ENCODE measurements at places on chromosomes 2 and 18.

GRCh38 chr18:46068763-46069162, 3.3 kb downstream of the PSTPIP2 start:
- DNase-seq, result no peak

- no peak for DNase-seq
Measured at GRCh38 chr2:212124598-212124997, 414.0 kb downstream of the ERBB4 start.

DNA sequence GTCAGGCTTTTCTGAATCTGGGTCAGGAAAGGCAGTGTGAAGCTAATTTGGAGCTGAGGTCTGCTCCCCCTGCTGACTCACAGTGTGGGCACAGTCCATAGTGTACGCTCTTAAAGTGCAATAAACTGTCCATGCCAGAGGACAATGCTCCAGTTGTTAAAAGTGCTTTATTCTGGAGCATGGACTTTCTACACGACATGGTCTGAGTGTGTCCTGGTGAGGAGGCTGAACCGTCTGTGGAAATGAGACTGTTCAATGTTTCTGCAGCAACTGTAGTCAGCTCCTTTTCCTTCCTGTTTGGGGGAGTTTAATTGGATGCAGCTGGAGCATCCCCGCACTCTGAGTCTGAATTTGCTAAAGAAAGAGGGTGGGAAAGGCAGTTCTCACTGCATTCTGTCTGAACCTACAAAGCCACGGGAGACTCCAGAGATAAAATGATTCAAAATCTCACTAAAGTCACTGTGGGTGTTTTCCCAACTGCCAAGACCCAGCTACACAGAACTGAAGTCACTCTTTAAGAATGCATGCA, 110.2 kb upstream of the TRIB2 start:
- peak; percentile 71 for DNase-seq

- DNase-seq, result no peak
Measured at GRCh38 chr18:10140461-10141282, 226.9 kb downstream of the VAPA start.

- DNase-seq, result no peak
Measured at GRCh38 chr18:78818961-78819360, 160.7 kb upstream of the SALL3 start.

DNA sequence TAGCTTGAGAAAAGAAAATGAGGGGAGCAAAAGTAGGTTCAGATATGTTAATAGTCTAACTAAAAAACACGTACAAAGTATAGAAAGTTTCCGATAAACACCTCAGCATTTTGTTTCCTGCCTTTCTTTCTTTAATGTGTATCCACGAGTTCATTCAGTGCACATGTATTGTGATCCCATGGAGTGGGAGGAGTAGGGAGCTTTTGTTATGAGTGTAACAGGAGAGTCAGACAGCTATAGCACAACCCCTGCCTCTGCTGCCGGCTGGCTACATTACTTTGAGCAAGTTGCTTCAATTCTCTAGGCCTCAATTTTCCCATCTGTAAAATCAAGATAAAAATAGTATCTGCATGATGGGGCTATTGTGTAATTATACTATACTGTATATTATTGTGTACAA, 249.2 kb upstream of the FIGN start:
- DNase-seq, result no peak

- DNase-seq, result no peak
Measured at GRCh38 chr2:85871494-85872164, 17.2 kb downstream of the ST3GAL5 start.

DNA sequence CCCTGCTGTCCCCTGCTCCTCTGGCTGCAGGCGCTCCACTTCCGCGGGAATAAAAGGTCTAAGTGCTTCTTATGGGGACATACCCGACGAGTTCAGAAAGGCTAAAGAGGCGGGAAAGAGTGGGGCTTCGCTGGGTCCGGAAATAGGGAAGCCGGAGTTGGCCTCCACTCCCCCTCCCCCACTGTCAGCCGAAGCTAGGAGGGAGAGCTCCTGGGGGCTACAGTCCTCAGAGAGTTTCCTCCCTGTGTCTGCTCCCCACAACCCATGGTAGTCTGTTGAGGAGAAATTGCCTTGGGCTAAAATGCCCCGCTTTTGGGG, 7.2 kb downstream of the GAD1 start:
- no peak for DNase-seq

DNA sequence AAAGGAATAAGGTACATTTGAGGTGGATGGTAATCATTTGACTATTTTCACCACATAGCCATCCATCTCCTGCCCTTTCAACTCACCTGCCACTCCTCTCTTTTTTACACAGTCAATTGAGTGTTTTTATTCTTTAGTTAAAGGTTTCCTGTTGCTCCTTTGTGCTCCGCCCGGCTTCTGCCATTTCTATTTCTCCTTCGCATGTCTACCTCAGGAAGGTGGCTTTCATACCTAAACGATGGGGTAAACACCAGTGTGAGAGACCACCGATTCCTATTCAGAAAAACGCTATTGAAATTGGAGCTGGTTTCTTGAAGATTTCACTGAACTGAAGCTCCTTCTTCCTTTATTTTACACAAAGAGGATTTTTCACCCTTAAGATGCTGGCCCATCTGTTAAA, 1628.0 kb upstream of the PIK3C3 start:
- no peak for DNase-seq

- peak; percentile 31 for DNase-seq
Measured at GRCh38 chr2:9417725-9418124, 5.6 kb downstream of the ITGB1BP1 start.

- DNase-seq, result peak; percentile 97
Measured at GRCh38 chr2:218216674-218217359, at the start of gene ARPC2. ARPC2 (plus strand) TSS chr2:218217189; CDS start chr2:218217471, 282 bp downstream.

- DNase-seq, result no peak
Measured at GRCh38 chr2:1680222-1681016, 63.9 kb downstream of the PXDN start.

- DNase-seq, result no peak
Measured at GRCh38 chr2:174931724-174932123, 73.5 kb downstream of the CHN1 start.
